Endothelial cell of umbilical vein (primary cell): ENCODE measurements at places on chromosomes 13 and 19. TPM values are rescaled to one million over a fixed set of nuclear protein-coding genes. Genes with fewer than 3 reads are reported as not detected.

The HTR2A gene
- total RNA-seq: not detected in 2 replicates

The TTC9B gene
- not detected in 2 replicates for total RNA-seq

The MYPOP gene
- total RNA-seq: 9.0 and 9.6 TPM in 2 replicates

The SIGLECL1 gene
- not detected in 2 replicates for total RNA-seq
